ENCODE measurements at places on chromosomes 2 and 18.
A peak's percentile ranks its signal among the peaks of the same experiment; 100 is the strongest.

DNA sequence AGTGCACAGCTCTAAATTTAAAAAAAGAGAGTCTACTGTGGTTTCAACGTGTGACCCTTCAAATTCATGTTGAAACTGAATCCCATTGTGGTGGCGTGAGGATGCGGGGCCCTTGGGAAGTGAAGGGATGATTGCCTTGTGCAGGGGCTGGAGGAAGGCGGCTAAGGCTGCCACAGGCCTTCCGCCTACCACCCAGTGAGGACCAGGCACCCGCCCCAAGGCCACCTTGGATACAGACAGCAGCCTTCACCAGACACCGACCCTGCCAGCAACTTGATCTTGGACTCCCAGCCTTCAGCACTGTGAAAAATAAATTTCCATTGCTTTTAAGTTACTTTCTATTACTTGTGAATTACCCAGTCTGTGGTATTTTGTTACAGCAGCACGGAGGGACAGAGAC lies 103.4 kb upstream of the TMEM18 start:
- no peak for DNase-seq

DNA sequence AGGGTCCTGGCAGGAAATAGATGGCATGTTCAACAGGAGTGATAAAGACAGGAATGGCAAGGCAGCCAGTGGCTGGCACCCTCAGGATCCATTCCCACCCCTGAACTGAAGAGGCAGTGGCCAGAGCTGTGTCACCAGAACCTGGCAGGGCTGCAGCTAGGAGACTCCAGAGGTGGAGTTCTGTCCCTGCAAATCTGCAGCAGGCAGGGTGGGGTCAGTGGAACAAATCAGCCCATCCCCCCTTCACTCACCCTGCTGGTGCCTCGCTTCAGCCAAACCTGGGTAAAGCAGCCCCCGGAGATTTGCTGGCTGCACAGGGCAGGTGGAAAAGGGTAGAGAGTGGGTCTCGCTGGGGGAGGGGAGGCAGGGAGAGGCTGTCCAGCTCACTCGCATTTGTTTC lies 12.7 kb downstream of the INPP5D start:
- DNase-seq: no peak

DNA sequence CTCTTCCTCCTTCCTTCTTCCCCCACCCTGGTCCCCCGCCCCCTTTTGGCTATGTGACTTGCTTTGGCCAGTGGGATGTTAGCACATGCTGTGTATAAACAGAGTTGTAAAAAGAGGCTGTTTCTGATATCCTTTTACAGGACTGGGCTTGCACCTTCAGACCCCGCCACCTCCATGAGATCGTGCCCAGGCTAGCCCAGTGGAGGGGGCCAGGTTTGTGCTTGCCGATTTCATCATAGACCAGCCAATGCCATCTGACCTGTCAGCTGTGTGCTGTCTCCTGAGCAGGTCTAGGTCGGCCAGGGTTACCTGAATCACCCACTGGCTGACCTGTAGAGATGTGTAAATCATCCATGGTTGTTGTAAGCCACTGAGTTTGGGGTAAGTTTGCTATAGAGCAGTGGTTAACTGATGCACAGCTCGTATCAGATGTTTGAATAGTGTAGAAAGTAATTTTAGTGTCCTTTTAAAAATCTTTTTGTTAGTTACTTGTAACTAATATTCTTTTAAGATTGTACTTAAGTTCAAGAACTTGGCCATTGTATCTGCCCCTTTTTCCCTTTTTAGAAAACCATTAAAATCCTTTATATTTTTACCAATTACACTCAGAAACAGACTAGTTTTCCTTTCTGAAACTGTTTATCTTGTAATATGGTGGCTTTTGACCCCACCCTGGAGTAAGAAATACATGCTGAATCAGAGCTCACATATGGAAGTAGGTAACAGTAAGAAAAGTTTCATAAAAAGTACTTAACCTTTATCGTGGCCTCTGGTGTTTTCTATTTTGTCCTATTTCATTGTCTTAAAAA lies 122.0 kb upstream of the MGAT5 start:
- no peak for DNase-seq

DNA sequence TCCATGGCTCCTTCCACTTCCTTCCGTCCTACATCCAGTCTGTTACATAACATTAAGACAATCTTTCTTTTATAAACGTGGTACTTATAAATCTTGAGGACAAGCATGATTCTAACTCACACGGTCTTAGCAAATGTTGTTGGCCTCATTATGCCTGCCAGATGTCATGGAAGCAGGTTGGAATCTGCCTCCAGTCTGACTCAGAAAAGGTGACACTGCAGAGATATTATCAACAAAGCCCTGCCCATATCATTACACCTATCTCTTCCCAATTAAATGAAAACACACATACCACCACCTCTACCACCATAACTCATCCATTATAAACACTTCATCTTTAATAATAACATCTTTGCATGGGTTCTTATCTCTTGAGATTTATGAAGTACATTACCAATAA lies 334.7 kb upstream of the CHAC2 start:
- no peak for DNase-seq

DNA sequence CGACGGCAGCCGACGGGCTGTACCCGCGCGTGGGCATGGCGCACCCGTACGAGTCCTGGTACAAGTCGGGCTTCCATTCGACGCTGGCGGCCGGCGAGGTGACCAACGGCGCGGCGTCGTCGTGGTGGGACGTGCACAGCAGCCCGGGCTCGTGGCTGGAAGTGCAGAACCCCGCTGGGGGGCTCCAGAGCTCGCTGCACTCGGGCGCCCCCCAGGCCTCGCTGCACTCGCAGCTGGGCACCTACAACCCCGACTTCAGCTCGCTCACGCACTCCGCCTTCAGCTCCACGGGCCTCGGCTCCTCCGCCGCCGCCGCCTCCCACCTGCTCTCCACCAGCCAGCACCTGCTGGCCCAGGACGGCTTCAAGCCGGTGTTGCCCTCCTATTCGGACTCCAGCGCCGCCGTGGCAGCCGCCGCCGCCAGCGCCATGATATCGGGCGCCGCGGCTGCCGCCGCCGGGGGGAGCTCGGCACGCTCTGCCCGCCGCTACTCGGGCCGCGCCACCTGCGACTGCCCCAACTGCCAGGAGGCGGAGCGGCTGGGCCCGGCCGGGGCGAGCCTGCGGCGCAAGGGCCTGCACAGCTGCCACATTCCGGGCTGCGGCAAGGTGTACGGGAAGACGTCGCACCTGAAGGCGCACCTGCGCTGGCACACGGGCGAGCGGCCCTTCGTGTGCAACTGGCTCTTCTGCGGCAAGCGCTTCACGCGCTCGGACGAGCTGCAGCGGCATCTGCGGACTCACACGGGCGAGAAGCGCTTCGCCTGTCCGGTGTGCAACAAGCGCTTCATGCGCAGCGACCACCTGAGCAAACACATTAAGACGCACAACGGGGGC lies 2.0 kb downstream of the SP9 start:
- DNase-seq: peak; percentile 66

- no peak for DNase-seq
Measured at GRCh38 chr2:24894750-24895149, 25.3 kb downstream of the ADCY3 start.

- no peak for DNase-seq
Measured at GRCh38 chr2:7419186-7419585, 502.0 kb downstream of the RNF144A start.

DNA sequence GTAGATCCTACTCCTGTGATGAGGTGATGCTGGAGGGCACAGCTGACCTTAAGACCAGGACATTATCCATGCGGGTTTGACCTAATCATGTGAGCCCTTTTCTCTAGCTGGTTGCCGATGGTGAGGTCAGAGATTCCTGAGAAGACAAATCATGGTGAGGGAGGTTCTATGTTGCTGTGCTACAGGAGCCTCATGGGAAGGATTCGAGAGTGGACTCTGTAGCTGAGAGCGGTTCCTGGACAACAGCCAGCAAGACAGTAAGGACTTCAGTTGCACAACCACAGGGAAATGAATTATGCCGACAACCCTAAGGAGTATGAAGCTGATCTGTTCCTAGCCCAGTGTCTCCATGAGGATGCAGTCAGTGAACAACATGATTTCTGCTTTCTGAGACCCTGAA lies 80.4 kb downstream of the EPB41L3 start:
- no peak for DNase-seq

DNA sequence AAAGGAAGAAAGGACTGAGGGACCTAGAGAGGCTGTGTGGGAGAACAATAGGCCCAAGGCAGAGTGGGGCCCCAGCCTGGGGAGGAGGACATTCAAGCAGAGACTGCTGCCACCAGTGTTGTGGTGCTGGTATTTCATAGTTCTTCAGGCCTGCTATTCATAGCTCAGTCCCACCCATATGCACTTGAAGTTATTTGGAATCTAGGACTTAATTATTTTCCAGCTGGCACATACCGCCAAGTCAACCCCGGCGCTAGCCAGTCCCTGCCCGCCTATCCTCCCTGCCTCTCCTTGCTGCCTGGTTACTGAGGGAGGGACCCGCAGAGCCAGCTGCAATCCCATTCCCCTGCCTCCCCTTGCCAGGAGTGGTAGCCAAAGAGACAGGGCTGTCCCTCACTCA lies 141.2 kb downstream of the CABLES1 start:
- no peak for DNase-seq

- peak; percentile 69 for DNase-seq
Measured at GRCh38 chr2:240452462-240453256, 17.2 kb downstream of the GPC1 start.

DNA sequence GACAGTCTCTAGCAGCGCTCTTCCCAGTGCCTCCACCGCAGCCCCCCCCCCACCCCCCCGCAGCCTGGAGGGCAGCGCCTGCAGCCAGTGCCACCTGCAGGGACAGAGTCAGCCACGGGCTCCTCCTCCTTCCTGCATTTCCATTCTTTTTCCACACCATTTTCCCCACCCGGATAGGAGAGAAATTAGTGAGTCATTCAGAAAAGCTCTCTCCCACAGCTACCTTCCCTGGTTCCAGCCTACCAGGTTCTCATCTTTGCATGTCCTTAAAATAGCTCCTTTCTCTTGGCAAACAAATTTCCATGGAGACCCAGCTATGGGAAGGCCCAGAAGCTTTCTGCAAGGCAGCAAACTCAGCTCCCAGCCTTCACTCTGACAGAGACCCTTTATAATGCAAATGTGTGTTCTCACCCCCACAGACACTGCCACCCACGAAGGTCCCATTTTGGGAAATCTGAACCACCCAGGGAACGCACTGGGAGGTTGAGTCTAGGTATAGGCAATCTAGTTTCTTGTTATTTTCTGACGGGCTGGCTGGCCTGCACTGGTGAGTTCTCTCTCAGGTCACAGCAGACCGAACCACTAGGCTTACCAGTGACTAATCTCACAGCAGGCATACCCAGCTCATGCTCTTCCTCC lies 41.8 kb upstream of the ATG16L1 start:
- no peak for DNase-seq

GRCh38 chr2:166727095-166727494 lies 161.2 kb upstream of the XIRP2 start:
- DNase-seq: no peak

All from progenitor cell of endocrine pancreas (in vitro differentiated cells).